ENCODE measurements at places on chromosomes 2 and 18.

DNA sequence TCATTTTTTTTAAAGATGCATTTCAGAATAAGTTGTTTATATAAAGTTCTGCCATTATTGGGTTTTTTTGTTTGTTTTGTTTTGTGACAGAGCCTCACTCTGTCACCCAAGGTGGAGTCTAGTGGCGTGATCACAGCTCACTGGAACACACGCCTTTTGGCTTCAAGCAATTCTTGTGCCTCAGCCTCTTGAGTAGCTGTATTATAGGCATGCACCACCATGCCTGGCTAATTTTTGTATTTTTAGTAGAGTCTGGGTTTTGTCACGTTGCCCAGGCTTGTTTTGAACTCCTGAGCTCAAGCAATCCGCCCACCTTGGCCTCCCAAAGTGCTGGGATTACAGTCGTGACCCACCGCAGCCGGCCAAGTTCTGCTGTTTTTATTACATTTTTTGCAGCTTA is 72.3 kb downstream of the R3HDM1 start:
- DNase-seq = no peak

DNA sequence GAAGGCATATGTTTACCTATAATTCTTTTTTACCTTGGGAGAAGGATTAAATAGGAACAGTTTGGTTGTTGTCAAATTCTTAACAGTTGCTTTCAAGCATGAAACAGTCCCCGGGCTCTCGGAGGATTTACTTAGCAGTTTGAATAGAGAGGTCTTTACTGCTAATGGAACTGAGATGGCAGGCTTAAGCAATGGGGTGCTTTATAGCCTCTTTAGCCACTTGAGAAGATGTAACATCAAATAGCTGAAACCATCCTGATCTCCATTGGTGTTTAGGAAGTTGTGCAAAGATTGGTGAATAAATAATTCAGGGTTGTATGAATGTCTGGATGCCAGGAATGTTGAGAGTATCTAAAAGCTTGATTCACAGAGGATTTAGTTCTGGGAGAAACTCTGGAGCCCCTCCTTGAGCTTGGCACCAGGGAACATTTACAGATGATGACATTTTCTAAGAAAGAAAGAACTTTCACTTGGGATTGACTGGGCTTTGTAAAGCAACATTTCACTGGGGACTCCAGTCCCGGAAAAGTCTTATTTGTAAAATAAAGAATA is 51.9 kb downstream of the PTPRM start:
- no peak for DNase-seq

DNA sequence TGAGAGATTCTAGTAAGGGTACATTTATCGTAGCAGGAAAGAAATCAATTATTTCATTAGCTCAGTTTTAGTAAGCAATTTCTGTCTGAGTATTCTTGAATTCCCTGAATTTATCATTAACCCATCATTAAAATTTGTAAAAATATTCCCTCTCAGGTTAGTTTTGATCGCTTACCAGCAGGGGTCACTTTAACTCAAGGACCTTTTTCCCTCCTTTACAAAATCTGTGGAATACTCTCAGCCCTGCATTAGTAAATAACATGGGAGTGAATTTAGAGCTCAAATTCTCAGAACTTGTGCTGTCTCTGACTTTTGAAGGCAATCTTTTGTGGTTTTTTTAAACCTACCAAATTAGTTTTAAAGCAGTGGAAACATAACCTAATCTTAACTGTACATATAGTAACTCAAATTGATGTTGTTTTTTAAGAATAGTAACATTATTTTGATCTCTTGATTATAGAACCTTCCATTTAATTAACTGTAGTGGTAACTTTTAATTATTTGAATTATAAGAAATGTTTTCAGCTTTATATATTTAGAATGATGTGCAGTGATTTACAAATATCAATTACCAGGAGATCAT is 97.2 kb downstream of the AGPS start:
- peak; percentile 61 for DNase-seq

- DNase-seq = no peak
Observed at GRCh38 chr2:99205491-99205890, 24.5 kb downstream of the MRPL30 start.

DNA sequence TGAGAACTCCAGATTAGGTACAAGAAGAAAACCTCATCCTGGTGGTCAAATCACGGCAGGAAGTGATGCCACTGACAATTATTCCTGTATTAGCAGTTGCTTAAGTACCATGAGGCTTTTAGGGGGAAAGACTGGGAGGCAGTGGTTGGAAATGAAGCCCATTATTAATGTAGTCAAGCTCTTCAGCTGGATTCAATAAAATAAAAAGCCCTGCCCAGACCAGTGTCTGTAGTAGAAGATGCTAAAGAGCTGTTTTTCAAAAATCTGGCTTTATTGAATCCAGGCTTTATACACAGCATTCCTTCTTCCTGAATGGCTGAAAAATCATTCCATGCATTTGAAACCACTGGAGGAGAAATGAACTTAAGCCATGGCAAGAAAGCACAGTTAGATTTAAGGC is 155.2 kb downstream of the BCL2 start:
- no peak for DNase-seq

DNA sequence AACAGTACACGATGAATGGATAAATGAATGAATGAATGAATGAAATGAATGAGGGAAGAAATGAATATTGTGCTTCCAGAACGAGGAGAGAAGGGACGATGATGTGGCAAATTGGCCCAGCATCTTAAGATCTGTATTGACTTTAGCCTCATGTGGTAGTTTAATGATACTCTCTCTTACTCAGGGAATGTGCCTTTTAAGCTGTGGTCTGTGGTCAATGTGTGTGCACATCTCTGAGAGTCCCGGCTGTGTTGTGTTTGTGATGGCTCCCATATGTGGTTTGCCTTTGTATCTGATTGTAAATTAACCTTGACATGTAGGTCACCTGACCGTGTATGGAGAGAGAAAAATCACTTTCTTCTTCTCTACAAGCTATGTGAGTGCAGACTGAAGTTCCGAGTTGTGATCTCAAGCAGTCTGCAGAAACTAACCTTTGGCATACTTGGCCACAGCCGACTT is 91.2 kb downstream of the NEDD4L start:
- DNase-seq = no peak

DNA sequence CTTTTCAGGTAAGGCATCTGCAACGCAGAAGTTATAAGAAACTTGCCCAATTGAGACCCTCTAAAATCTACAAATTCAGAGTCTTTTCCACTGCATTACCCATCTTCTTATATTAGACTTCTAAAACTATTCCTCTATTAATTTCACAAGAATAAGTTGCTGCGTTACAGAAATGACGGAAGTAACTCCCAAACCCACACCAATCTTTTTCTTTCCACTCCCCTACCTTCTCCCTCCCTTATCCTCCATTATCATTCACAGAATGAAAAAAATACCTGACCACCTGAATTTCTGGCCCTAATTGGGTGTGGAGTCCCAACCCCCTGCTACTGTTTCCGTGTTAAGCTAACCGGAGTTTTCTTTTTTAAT is 689 bp downstream of the RPRD1A start:
- no peak for DNase-seq

DNA sequence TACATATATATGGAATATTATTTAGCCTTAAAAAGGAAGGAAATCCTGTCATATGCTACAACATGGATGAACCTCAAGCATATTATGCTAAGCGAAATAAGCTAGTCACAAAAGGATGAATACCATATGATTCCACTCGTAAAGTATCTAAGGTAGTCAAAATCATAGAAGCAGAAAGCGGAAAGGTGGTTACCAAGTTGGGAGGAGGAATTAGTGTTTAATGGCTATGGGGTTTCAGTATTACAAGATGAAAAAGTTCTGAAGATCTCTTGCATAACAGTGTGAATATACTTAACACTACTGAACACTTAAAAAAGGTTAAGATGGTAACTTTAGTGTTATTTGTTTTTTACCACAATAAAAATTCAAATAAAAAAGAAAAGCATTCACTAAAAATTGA is 99.0 kb downstream of the MGAT5 start:
- DNase-seq = no peak

- no peak for DNase-seq
Observed at GRCh38 chr2:18647731-18648130, 58.4 kb upstream of the NT5C1B start.

- no peak for DNase-seq
Observed at GRCh38 chr2:230984393-230985220, 11.3 kb upstream of the SPATA3 start.

DNA sequence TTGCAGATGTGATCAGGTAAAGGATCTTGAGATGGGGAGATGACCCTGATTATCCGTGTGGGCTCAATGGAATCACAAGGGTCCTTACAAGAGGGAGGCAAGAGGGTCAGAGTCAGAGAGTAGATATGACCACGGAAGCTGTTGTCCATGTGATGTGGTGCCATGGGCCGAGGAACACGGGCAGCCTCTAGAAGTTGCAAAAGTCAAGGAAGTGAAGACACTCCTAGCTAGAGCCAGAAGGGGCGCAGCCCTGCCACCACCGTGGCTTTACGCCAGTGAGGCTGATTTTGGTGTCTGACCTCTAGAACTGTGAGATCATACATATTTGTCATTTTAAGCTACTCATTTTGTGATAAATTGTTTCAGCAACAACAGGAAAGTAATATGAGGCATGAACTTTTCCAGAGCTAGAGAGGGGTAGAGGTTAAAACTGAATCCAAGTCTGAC is 114.4 kb downstream of the CAPN13 start:
- no peak for DNase-seq

DNA sequence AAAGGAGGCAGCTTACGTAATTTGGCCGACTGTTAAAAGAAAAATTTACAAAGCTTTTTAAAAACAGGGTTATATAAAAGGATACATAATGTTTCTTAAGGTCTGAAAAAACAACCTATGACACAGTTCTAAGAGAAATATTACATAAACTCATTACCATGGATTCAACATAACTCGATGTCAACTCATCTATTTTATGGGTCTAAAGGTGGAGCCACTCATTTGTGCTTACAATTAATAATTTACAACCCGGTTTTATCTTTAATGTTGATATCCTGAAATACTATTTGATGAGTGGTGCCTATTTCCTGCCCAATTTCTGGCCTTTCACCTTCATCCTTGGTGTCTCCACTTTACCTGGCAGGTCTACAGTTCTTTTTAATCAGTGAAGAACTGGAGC is 15.1 kb downstream of the USP40 start:
- no peak for DNase-seq

DNA sequence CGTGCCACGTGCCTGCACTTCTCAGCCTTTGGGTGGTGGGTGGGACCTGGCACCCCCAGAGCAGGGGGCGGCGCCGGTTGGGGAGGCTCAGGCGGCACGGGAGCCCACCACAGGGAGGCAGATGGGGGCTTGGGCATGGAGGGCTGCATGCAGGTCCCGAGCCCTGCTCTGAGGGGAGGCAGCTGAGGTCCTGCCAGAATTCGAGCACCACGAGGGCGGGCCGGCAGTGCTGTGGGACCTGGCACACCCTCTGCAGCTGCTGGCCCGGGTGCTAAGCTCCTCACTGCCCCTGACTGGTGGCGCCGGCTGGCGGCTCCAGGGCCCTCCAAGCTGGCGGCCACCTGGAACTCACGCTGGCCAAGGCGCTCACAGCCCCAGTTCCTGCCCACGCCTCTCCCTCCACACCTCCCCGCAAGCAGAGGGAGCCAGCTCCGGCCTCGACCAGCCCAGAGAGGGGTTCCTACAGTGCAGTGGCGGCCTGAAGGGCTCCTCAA is 1176.8 kb upstream of the GYPC start:
- no peak for DNase-seq

DNA sequence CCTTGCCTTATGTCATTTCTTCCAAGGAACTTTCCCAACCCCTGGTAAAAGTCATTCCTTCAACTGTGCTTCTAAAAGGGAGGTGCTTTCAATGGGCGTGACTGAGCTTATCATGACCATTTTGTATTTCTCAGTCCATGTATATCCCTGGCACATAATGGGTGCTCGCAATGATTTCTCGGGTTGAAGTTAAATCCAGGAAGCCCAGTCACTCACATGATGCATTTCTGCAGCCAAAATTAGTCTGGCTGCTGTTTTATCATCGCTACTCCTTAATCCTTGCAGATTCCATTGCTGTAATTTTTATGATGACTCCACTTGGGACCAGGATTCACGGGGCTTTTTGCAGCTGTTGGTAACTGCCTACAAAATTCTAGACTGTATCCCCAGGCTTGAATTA is 25.9 kb upstream of the RFX8 start:
- DNase-seq = no peak

DNA sequence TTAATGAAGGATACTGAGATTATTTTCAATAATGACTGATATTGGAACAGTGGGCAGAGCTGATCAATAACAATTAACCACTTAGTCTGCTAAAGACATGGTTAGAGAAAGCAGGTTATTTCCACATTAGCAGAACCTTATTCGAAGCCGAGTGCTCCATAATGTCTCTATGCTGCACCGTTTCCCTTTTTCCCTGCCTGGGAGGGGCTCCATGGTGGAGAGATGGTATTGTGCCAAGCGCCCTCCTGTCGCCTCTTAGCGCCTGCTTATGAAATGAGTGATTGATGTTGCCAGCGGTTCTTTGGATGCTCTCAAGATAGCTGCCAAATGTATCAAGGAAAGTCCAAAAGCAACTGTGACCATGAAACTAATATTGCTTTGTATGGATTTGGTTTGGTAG is 34.6 kb upstream of the INSIG2 start:
- peak; percentile 44 for DNase-seq

DNA sequence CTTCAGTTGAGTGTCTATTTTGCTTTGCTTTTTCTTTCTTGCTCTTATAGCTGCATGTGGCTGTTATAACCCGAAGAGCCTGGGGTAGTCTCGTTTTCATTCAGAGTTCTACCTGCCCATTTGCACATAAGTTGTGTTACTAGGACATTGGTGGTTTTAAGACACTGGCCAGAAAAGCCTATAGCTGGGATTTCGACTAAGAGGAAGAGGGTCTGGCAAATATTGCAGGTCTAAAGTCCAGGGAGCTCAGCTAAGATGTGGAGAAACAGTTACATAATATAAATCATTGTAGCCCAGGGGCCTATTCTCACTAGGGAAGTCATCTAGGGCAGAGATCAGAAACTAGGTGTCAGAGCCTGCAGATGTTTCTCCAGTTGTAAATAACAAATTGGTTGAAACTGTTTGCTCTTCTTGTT is 120.8 kb downstream of the BABAM2 start:
- no peak for DNase-seq

GRCh38 chr18:7038330-7038851 is 79.2 kb downstream of the LAMA1 start:
- DNase-seq = peak; percentile 89

DNA sequence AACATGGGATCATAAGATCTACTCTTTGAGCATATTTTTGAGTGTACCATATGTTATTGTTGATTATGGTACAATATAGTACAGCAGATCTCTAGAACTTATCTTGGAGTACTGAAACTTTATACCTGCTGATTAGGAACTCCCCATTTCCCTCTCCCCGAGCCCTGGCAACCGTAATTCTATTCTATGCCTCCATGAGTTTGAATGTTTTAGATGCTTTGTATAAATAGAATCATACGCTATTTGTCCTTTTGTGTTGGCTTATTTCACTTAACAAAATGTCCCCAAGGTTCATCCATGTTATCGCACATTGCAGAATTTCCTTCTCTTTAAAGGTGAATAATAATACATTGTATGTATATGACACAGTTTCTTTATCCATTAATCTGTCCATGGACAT is 117.2 kb downstream of the PTPRM start:
- no peak for DNase-seq

DNA sequence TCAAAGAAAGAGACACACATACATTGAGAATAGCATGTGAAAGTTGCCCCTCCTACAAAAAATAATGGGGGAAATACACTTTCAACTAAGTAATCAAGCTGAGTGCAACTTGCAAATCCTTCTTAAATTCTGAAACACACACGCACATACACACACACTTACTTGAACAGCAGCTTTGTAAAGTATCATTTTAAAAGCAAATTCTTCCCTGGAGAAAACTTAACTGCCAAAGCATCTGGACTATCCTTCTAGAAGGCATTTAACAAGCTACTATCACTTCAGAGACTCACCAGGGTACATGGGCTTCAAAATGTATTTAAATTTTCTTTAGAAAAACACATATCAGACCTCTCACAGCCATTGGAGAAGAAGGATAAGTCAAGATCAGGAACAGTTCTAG is 15.3 kb downstream of the GAREM1 start:
- peak; percentile 43 for DNase-seq

Measured in NCI-H524 (cell line).